A549 treated with Mapracorat at 1 μM for 4 hours (cell line): ENCODE measurements at places on chromosomes 4 and X. TPM values are rescaled to one million over a fixed set of nuclear protein-coding genes. Genes with fewer than 3 reads are reported as not detected.

NDUFC1 gene
- 75.6 to 85.4 TPM (median 80.2 TPM) in 5 replicates for total RNA-seq

DCAF12L1 gene
- total RNA-seq: not detected in 5 replicates

SORBS2 gene
- total RNA-seq: 0.17 to 1.0 TPM (median 0.29 TPM) in 5 replicates

PCSK1N gene
- total RNA-seq: 19.4 to 53.5 TPM (median 48.4 TPM) in 5 replicates

MAGEC3 gene
- not detected in 5 replicates for total RNA-seq

LNX1 gene
- total RNA-seq: 0.03 to 0.04 TPM in 2 of 5 replicates, not detected in the others

GPR173 gene
- total RNA-seq: 0.03 TPM in 1 of 5 replicates, not detected in the others

RNF113A gene
- total RNA-seq: 27.9 to 31.5 TPM (median 30.4 TPM) in 5 replicates

PIR gene
- total RNA-seq: 51.4 to 54.5 TPM (median 52.4 TPM) in 5 replicates

VEGFC gene
- 9.7 to 12.2 TPM (median 10.5 TPM) in 5 replicates for total RNA-seq

F11 gene
- total RNA-seq: not detected in 5 replicates

IL13RA1 gene
- 48.2 to 59.7 TPM (median 57.8 TPM) in 5 replicates for total RNA-seq

FRAS1 gene
- total RNA-seq: 2.0 to 3.4 TPM (median 2.7 TPM) in 5 replicates

ITM2A gene
- total RNA-seq: 0.31 TPM in 1 of 5 replicates, not detected in the others

BGN gene
- 0.07 to 0.08 TPM in 2 of 5 replicates, not detected in the others for total RNA-seq
